ENCODE measurements at places on chromosomes 6 and 20.

DNA sequence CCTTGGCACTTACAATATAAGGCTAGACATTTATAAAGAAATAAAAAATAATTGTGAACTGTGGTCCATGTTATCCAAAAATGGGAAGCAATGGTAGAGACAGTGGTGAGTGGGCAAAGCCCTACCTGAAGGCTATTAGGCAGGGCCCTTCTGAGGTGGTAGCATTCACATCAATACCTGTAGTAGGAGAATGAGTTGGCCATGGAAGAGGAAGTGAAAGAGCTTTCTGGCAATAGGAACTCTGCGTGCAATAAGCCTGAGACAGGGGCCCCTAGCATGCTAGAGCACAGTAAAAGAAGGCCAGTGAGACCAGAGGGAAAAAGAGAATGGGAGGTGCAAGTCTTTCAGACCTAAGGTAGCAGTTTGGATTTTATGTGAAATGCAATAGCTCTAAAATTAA, 754.5 kb downstream of the PTPRT start:
- DNase-seq, result no peak

DNA sequence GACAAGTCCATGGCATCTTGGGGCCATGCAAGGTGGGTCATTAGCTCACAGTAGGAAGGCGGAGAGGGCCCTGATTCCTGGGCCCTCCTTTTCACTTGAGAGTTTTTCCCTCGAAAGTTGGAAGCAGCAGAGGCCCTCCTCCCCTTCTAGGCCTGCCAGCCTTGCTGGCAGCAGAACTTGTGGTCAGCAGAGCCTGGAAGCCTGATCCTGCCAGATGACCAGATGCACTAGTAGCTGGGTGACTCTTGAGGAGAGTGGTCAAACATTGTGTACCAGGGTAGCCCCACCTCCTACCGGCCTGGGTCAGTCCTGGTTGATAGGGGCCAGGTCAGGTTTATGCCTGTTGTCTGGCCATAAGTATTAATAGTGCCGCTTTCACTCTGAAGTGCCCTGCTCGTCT, 3.8 kb upstream of the HMGA1 start:
- DNase-seq, result no peak

DNA sequence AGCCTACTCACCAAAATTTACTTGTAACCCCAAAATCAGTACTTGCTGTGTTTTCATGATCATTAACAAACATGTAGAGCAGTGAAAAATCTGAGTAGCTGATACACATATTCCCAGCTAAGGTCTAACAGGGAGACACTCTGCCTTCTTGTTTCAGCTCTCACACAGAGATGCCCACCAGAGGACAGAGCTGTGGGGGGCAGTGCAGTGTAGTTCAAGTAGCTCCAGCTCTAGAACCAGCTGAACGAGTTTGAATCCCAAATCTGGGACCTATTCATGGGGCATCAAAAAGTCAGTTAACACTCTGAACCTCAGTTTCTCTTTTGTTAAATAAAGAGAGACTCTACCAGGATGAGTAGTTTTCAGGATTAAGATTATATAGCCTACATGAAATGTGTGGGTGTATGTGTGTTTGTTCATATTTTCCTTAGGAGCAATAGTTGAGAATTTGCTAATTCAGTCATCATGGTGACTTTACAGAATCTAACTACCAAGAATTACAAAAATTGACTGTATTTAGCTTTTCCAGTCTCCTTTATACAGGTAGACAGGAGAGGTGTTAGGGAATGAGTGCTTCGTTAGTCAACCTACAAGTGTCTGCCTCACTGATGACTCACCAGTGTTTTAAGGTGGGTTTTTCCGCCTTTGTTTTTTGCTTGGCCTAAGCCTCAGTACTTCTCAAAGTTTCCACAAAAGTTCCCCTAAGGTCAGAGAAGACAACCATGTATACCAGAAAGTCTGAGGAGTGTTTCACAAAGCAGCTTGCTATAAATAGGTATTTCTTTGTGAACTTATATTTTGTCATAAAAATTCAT, 164.0 kb upstream of the RUNX2 start:
- no peak for DNase-seq

- no peak for DNase-seq
These were observed 903 bp downstream of the CNKSR3 start for GRCh38 chr6:154509421-154510143.

DNA sequence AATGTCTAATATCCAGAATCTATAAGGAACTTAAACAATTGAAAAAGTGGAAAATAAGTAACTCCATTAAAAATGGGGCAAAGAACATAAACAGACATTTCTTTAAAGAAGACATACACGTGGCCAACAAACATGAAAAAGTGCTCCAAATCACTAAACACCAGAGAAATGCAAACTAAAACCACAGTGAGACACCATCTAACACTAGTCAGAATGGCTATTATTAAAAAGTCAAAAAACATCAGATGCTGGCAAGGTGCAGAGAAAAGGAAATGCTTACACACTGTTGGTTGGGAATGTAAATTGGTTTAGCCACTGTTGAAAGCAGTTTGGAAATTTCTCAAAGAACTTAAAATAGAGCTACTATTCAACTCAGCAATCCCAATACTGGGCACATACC, 169.2 kb upstream of the MANEA start:
- DNase-seq, result no peak

GRCh38 chr6:90263633-90264032, 33.0 kb downstream of the BACH2 start:
- DNase-seq, result no peak

DNA sequence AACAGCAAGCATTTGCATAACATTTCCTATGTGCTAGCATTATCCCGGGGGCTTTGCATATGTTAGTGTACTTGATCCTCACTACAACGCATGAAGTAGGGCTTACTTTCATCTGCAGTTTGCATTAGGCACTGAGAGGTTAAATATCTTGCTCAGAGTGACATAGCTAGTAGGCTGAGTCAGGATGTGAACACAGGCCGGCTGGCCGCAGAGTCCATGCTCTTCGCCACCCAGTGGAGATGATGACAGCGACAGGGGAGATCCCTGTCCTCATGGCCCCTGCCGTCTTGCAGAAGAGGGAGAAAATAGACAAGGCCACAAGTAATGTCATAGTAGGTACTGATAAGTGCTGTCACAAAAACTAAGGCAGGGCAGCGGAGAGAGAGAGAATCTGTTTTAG, 46.9 kb downstream of the LYRM4 start:
- DNase-seq, result no peak

All from right lung (tissue), 10 donors.